Transverse colon (tissue), 4 donors: ENCODE measurements at places on chromosomes 12 and 14. TPM values are rescaled to one million over a fixed set of nuclear protein-coding genes. Genes with fewer than 3 reads are reported as not detected.
A peak's percentile ranks its signal among the peaks of the same experiment; 100 is the strongest.

The KLRB1 gene
- total RNA-seq = not detected

The TPPP2 gene
- total RNA-seq = not detected

The PDZRN4 gene
- total RNA-seq = 11.2 TPM

The RNF212B gene
- total RNA-seq = not detected

The CCDC175 gene
- not detected for total RNA-seq

The TAOK3 gene
- 40.4 TPM for total RNA-seq

DNA sequence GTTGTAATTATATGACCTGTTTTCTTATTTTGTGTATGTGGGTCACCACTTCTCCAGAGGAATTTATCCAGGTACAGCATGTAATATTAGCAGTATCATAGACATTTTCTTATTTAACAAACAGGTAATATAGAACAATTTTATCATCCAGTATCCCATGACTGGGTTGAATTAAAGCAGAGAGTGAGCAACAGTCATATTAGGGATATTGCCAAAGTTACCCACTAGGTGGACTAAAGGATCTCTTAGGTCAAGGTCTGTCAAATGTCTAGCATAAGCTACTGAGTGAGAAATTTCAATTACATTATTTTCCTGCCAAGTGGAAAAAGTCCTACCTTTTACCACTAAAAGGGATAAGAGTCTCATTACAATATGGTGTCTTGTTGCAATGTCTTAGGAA, 62.1 kb upstream of the TRIM9 start:
- DNase-seq = no peak

- DNase-seq = no peak
Observed at GRCh38 chr14:102277874-102278630, 26.9 kb downstream of the MOK start.

- DNase-seq = no peak
Observed at GRCh38 chr14:91021991-91022621, 38.3 kb downstream of the RPS6KA5 start.

- no peak for DNase-seq
Observed at GRCh38 chr14:83994020-83994419, 1535.9 kb upstream of the FLRT2 start.

DNA sequence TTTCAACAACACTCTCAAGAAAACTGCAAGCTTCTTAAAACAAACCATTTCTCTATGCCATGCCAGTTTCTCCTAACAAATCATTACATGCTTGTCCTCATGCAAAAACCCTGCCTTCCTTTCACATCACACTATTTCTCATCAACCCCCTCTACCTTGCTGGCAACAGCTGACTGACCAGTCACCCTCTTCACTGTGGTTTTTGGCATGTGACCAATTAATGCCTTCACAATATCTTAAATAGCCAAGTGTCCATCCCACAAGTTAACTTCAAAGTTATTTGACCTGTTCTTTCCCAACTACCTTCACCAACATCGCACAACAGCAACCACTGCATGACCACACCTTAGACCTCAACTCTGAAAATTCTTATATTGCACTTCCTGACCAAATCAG, 159.6 kb downstream of the CEP128 start:
- no peak for DNase-seq

GRCh38 chr14:68849416-68849815, 56.5 kb upstream of the ZFP36L1 start:
- DNase-seq = no peak

DNA sequence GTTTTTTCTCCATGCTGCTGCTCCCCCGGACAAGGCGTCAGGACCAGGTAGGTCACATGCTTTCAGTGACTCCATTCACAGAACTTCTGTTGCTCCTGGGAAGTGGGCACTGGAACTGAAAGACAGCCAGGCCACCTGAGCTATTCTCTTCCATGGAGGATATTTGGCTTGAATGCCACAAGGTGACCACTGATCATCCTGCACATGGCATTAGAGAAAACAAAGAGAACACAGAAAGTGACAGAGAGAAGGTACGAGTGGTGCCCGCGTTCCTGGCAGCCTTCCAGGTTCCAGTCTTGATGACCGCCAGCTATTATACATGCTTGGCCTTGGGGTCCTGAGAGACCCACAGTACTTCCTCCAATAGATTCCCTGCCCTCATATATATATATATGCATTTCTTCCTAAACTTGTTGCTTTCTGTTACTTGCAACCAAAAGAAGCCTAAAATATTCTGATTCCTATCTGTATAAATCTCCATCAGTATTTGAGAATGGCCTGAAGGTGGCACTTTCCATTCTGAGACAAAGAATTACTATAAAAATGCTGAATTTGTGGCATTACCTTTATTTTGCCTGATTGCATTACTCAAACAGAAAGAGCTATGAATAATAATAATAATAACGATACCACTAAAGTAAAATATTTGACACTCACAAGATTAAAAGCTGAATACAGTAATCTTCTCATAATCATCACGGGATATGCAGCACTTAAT, 174.9 kb downstream of the FOXN3 start:
- no peak for DNase-seq

DNA sequence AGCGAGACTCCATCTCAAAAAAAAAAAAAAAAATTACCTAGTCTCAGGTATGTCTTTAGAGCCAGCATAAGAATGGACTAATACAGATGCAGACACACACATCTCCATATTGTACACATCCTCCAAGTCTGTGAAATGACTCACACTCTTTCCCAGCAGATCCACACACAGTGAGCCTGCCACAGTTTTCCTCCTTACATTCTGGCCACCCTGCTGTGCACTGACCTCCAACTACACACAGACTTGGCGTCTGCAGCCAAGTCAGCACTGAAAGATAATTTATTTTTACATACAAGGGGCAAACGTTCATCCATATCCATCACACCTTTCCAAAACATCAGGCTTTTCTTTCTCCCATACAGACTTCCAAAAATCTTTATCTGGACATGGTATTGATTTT, 115.9 kb downstream of the SLC25A21 start:
- DNase-seq = no peak

GRCh38 chr14:100775831-100776591, 49.3 kb downstream of the DLK1 start:
- DNase-seq = no peak

DNA sequence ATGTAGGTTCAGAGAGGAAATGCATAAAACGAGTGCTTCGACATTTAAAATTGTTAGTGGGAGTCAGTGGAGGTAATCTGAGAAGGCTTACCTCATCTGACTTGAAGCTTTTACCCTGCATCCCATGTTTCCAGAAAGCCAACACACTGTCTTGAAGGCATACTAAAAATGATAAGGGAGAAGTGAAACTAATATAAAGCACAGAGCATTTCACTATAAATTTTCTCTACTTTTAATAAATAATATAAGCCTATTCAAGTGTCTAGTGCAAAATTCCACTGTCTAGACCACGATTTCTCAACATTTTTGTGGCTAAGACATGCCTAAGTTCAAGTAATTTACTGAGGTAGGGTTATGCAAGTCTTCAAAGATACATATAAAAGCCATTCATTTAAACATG, 29.1 kb upstream of the CDKL1 start:
- no peak for DNase-seq

- no peak for DNase-seq
Observed at GRCh38 chr14:105152794-105153241, 15.8 kb downstream of the JAG2 start.

GRCh38 chr12:11941606-11942337, 129.0 kb upstream of the BCL2L14 start:
- no peak for DNase-seq

GRCh38 chr12:58117201-58117600, 175.8 kb downstream of the ATP23 start:
- no peak for DNase-seq

DNA sequence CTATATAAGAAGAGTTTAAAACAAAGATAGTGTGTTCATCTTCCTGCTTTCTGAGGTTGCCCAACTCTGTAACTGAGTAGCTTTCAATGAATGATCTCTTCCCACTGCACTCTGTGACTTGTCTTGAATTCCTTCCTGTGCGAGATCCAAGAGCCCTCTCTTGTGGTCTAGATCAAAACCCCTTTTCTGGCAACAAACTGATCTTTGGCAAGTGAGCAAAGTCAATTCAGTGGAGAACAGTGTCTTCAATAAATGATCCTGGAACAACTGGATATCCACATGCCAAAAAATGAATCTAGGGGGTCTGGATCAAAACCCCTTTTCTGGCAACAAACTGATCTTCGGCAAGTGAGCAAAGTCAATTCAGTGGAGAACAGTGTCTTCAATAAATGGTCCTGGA, 8.5 kb downstream of the CFAP54 start:
- no peak for DNase-seq

- no peak for DNase-seq
Observed at GRCh38 chr14:52776816-52777215, 14.6 kb downstream of the GNPNAT1 start.

DNA sequence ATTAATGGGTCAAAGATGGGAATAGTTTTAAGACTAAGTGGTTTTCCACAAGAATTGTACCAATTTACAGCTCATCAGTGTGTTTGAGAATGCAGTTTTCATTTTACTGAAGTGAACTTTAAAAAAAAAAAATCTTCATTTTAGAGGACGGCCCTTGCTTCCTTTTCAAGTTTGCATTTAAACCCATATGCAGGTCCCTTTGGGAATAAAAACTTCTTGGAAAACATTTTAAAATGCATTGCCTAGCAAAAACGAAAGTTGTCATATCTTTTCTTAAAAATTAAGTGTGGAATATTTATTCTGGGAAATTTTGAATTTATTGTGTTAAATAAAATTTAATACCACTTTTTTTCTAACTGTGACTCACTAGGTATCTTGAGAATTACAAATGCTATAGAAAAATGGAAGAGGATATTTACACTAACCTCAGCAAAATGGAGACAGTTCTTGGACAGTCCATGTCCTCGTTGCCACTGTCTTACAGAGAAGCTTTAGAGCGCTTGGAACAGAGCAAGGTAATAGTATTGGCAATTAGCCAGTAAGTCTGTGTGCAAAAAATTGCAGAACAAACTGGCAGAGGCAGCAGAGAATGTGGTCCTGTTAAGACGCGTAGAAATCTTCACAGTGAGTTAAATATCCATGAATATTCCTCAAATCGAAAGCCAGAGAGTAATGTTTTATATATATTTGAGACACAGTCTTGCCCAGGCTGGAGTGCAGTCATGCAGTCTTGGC, 209.7 kb downstream of the SYNE2 start:
- DNase-seq = no peak

DNA sequence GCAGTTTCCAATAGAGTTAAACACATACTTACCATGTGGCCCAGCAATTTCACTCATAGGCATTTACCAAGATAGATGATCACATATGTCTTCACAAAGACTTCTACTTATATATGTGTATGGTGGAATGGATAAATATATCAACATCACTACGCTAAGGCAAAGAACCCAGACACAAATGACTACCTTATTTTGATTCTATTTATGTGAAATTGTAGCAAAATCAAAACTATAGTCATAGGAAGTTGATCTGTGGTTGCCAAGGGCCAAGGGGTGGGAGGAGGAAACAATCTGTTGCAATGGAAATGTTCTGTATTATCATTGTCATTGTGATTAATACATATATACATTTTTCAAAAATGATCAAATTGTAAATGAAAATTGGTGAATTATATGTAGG, 47.7 kb upstream of the ANP32D start:
- no peak for DNase-seq

DNA sequence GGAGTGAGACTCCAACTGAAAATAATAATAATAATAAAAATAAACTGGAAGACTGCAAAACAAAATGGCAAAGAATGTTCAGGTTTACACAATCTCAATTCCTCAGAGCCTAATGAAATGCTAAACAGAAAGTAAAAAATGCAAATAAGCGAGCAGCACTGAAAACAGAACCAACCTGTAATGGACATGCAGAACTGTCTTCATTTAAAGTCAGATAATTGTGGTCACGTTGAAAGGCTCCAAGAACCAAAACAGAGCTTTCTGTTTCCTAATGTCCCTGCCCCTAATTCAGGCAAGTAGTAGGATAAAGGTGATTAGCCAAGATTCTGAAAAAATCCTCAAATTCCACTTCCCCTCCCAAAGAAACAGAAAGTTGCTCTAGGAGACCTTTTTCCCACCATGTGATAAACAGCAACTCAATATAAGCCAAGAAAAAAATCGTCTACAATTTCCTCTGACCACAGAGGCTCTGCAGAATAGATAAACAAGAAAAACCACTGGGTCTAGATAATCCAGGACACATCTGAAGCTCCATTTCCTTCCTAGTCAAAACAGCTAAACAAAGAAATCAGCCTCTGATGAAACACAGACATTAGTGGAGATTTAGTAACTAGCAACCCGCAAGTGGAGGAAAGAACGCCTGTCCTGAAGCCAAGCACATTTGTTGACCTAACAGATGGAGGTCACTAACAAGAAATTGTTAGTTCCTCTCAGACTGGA, 3.0 kb downstream of the MIS18BP1 start:
- no peak for DNase-seq

DNA sequence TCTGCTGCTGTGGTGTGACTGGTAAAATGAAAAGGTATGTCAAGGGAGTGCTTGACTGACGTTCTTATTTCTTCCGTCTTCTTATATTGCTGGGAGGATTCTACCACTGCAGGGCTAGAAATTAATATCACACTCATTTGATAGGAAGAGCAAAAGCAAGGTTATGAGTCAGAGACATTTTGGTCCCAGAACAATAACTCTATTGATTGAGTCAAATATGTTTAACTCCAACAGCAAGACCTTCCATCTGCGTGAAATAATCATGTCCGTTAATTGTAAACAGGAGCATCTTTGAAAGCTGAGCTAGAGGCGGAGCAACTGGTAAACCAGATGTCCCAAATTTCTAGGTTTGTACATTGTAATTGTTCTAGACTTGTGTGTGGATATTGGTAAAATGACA, 1293.6 kb downstream of the AACS start:
- DNase-seq = no peak

DNA sequence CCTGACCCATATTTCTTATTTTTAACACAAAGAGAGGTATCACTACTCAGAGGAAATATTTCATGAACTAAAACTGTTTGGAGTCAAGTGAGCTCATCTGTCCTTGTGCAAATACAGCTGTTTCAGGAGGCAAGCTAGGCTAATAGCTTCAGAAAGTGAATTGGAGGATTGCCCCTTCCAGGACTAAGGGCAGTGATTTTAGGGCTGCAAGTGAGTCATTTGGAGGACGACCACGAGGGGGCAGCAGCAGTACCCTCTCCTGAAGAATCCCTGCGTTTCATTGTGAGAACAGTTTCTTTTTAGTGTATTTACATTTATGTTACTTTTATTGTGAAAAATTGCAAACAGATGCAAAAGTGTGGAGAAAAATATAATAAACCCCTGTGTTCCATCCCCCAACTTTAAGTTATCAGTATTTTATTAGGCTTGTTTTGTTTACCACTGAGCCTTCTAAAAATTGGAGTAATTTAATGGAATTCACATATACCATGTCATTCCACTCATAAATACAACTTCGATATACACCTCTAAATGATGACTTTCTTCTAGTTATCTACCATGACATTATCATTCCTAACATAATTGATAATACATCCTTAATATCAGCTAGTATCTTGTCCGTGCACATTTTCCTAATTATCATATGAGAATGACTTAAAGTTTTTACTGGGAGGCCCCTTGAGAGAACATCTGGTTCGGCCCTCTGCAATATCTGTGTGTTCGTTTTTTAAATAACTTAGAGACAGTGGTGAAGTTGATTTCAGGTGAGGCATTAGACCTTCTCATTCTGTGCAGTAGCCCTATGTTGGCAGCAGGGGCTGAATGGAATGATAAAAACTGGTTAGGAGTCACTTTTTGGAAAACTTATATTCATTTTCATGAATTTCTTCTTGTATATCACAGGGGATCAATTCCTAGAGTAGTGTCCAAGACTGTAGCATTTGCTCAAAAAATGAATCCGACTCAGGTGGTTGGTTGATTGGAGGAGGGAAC, 13.7 kb downstream of the FOXJ2 start:
- DNase-seq = peak; percentile 79
